ENCODE measurements at places on chromosomes 11 and 22. TPM values are rescaled to one million over a fixed set of nuclear protein-coding genes. Genes with fewer than 3 reads are reported as not detected.

DNA sequence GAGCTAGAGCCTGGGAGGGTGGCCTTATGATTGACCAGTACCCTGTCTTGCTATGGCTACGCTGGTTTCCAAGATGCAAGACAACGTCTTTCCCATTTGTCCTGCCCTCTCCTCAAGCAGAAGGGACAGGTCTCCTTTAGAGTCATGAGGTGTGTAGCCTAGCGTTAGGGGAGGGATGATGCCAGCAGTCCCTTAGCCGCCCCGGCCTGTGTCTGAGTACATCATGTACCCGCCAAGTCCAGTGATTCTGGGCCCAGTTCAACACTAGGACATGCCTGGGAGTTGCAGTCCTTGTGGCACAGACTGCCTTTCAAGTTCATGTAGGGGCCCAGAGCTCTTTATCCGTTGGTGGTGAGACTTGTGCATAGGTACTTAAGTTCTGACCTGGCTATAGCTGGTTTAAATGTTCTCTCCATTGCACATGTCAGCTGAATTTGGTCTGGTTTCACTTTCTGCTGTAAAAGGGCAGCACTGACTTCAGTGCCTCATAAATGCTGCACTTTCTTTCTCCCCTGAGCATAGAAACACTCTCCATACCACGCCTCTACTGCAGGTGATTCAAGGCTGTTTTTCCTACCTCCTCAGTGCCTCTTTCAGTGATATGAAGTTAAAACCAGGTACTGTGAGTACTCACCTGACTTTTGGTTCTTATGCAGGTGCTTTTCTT is 151.1 kb downstream of the METTL15 start:
- no peaks in the 10 kb centered on the region for H3K27me3 ChIP-seq
- H3K27ac ChIP-seq = no peak overlapping the region
- DNase-seq = no peak

DNA sequence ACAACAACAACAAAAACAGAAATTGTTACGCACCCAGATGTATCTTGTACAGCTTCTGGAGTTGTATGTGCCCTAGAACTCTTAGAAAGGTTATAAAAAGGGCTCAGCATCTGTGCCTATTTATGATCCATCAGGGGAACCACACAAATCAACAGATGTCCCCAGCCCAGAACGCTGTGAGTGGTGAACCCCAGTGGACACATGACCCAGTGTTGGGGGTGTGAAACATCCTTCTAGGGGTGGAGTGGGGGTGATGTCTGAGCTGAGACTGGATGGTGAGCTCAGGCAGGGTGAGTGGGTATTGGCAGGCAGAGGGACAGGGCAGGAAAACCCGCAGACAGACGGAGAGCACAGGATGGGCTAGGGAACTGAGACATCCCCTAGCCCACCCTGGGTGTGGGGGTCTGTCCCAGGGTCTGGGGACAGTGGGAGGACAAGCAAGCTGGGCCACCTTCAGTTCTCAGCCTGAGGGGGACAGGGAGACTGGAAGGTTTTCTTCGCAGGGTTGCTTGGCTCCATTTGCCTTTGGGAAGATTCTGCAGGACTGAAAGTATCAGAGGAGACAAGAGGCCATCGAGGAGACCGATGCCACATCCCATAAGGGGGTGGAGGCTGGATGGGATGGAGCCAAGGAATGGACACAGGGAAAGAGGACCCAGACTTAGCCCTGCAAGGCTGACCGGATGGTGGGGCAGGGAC is 5.8 kb upstream of the EMID1 start:
- no peak for DNase-seq
- H3K4me1 ChIP-seq = no peaks in the 10 kb centered on the region
- no peak overlapping the region for H3K27ac ChIP-seq
- no peak overlapping the region for H3K4me3 ChIP-seq
- H3K27me3 ChIP-seq = no peaks in the 10 kb centered on the region

Gene PKP3
- total RNA-seq = 1.6 TPM

DNA sequence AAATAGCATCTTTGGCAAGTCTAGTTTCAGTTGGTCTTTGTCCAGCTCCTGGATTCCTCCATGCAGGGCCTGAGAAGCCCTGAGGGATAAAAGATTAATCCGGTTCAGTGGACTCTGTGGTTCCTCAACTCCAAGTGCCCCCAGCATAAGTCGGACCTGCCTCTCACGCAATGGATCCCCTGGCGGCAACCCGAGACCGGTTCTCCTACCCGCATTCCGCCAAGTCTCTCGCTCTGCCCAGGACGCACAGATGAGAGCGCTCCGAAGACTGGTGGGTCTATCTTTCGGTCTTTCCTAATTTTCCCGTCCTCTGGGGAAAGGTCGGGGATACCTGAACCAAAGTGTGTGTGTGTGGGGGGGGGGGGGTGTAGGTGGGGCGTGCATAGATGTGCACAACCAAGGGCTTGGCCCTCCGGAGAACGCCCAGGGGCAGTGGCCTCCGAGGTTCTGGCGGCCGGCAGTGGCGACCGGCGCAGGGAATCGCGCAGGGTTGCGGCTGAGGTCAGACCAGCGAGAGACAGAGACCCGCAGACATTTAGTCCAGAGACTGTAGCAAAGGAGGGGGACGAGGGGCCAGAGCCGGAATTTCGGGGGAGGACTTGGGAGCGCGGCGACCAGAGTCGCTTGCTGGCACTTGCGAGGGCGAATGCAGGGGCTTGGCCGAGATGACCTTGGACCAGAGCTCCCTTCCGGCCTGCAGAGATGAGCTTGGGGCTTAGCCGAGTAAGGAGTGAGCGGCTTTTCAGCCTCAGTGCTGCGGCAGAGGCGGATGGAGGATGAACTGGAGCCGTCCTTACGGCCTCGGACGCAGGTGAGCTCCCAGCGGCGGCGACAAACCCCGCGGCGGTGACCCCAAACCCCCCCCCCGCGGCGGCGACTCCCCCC is 712 bp upstream of the SLC2A11 start:
- DNase-seq = peak; percentile 62
- peak overlapping the region; percentile 91 for H3K27ac ChIP-seq

GRCh38 chr11:69915501-69916250 is 96.5 kb upstream of the FGF3 start:
- no peak overlapping the region for H3K4me3 ChIP-seq
- H3K4me1 ChIP-seq = peaks cover 15% of the 10 kb centered on the region
- peak; percentile 89 for DNase-seq
- no peaks in the 10 kb centered on the region for H3K36me3 ChIP-seq

DNA sequence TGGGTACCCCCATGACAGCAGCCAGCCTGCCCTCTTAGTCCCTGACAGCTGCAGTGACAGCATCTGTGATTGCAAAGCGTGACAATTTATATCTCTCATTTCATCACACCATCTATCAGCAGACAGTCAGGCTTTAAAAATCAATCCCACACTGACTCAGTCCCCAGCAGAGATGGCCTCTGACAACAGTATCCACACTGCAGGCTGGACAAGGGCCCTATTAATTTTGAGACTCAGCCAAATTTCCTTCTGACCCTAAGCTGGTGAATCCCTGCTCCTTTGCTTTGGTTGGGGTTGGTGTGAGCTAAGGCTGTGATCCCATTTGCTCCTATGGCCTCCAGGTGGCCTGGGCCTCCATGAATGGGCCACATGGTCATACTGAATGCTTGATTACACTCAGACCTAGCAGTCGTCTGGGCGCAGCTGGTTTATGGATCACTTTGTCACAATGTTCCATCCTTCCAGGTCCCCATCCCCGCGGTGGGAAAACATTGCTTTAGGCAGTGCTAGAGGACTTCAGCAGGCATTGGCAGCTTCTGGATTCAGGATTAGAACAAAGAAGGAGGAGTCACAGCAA is 68.2 kb upstream of the B3GAT1 start:
- H3K4me3 ChIP-seq = no peak overlapping the region
- no peak overlapping the region for H3K27ac ChIP-seq
- H3K36me3 ChIP-seq = no peaks in the 10 kb centered on the region
- H3K27me3 ChIP-seq = no peaks in the 10 kb centered on the region

DNA sequence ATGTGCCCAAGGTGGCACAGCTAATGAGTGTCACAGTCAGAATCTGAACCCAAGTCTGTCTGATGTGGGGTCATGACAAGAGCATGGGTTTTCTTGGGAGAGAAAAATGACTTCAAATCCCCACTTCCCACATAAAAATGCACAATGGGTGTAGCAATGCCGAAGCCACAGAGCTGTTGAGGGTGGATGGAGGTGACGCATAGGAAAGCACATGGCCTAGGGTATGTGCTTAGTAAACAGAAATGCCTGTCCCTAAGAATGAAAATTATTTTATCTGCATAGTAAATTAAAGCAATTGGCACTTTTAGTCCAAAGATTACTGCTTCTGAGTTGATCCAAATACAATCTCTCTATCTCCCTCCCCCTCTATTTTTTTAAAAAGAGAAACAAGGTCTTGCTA is 10.9 kb downstream of the MICAL3 start:
- no peak for DNase-seq
- H3K27me3 ChIP-seq = no peaks in the 10 kb centered on the region
- no peak overlapping the region for H3K27ac ChIP-seq
- H3K4me1 ChIP-seq = no peaks in the 10 kb centered on the region
- H3K36me3 ChIP-seq = no peaks in the 10 kb centered on the region
- H3K4me3 ChIP-seq = no peak overlapping the region

GRCh38 chr11:59415111-59415510 is 11.1 kb downstream of the OR5A2 start:
- H3K4me1 ChIP-seq = no peaks in the 10 kb centered on the region
- DNase-seq = no peak
- no peak overlapping the region for H3K4me3 ChIP-seq
- no peak overlapping the region for H3K27ac ChIP-seq
- no peaks in the 10 kb centered on the region for H3K36me3 ChIP-seq

- no peak overlapping the region for H3K4me3 ChIP-seq
- no peaks in the 10 kb centered on the region for H3K27me3 ChIP-seq
- DNase-seq = no peak
- H3K4me1 ChIP-seq = peaks cover 12% of the 10 kb centered on the region
Observed at GRCh38 chr11:65710421-65710820, 1.6 kb upstream of the KAT5 start.

GRCh38 chr11:17978553-17979287 is 34.1 kb downstream of the SERGEF start:
- no peak overlapping the region for H3K4me3 ChIP-seq
- no peaks in the 10 kb centered on the region for H3K4me1 ChIP-seq
- no peaks in the 10 kb centered on the region for H3K27me3 ChIP-seq
- no peak overlapping the region for H3K27ac ChIP-seq
- H3K36me3 ChIP-seq = no peaks in the 10 kb centered on the region

GRCh38 chr22:22901578-22902218 is 14.1 kb downstream of the IGLL5 start:
- no peaks in the 10 kb centered on the region for H3K36me3 ChIP-seq
- no peak overlapping the region for H3K27ac ChIP-seq
- no peak overlapping the region for H3K4me3 ChIP-seq
- DNase-seq = no peak
- no peaks in the 10 kb centered on the region for H3K27me3 ChIP-seq
- H3K4me1 ChIP-seq = peaks cover 3% of the 10 kb centered on the region

- DNase-seq = no peak
- no peak overlapping the region for H3K4me3 ChIP-seq
- no peak overlapping the region for H3K27ac ChIP-seq
- no peaks in the 10 kb centered on the region for H3K27me3 ChIP-seq
- H3K4me1 ChIP-seq = no peaks in the 10 kb centered on the region
- no peaks in the 10 kb centered on the region for H3K36me3 ChIP-seq
Observed at GRCh38 chr22:17334059-17334458, 35.2 kb upstream of the CECR2 start.

DNA sequence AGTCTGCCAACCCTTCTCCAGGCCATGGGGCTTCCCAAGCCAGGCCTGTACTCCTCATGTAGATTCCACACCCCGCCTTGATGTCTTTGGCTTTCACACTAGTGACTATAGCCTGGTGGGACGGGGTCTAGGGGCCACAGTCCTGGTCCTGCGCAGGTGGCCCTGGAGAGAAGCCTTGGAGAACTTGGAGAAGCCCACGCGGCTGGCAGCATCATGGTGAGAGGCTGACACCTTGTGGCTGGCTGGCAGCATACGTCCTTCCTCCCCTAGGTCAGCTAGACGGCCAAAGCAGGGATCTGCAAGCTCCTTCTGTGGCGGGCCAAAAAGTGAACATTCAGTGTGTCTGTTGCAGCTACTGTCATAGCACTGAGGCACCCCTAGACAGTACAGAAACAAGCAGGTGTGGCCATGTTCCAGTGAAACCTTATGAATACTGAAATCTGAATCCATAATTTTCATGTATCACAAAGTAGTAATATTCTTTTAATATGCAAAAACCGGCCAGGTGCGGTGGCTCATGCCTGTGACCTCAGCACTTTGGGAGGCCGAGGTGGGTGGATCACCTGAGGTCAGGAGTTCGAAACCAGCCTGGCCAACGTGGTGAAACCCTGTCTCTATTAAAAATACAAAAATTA is 42.0 kb downstream of the FAM83F start:
- no peak overlapping the region for H3K4me3 ChIP-seq
- peak; percentile 75 for DNase-seq
- no peaks in the 10 kb centered on the region for H3K36me3 ChIP-seq
- H3K27me3 ChIP-seq = no peaks in the 10 kb centered on the region
- H3K27ac ChIP-seq = no peak overlapping the region
- peaks cover 25% of the 10 kb centered on the region for H3K4me1 ChIP-seq

GRCh38 chr11:63670433-63671321 is 499 bp downstream of the ATL3 start:
- peak overlapping the region; percentile 94 for H3K4me3 ChIP-seq
- peaks cover 16% of the 10 kb centered on the region for H3K4me1 ChIP-seq
- no peaks in the 10 kb centered on the region for H3K27me3 ChIP-seq
- no peaks in the 10 kb centered on the region for H3K36me3 ChIP-seq
- H3K27ac ChIP-seq = peak overlapping the region; percentile 99
- DNase-seq = peak; percentile 62

DNA sequence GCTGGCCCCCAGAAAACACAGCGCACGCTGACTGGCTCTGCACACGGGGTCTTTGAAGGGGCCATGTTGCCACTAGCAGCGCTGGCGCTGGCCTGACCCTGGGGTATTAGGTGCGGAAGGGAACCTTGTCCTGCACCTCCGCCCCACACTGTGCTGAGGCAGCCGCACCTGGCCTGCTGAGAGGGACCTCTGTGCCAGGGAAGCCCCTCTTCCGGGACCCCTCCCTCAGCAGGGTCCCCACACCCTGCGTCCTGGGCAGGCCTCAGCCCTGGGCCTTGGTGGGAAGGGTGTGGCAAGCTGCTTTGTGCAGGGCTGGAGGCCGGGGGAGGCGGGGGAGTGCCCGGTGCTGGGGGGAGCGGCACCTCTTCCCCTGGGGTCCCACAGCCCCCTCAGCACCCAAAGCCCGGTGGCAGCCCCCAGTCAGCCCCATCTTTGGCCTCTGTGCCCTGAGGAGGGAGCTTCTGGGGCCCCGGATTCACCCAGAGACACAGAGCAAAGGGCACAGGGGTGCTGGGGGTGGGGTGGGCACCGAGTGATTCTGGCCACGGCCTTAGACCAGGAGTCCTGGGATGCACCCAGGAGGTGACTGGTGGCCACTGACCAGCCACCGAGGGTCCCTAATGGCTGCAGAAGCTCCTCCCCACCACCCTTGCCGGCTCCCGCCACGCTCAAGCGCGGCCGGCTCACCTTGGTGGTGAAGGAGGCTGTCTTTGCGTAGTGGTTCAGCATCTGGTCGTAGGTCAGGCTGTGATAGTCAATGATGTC is 11.4 kb downstream of the TTLL8 start:
- H3K36me3 ChIP-seq = no peaks in the 10 kb centered on the region
- no peaks in the 10 kb centered on the region for H3K4me1 ChIP-seq
- no peak for DNase-seq
- no peaks in the 10 kb centered on the region for H3K27me3 ChIP-seq

- peak; percentile 30 for DNase-seq
- no peaks in the 10 kb centered on the region for H3K36me3 ChIP-seq
- no peak overlapping the region for H3K27ac ChIP-seq
Observed at GRCh38 chr11:116078101-116078591, 573.9 kb upstream of the CADM1 start.

- H3K27me3 ChIP-seq = no peaks in the 10 kb centered on the region
- no peak overlapping the region for H3K27ac ChIP-seq
- H3K4me1 ChIP-seq = no peaks in the 10 kb centered on the region
- DNase-seq = no peak
- H3K4me3 ChIP-seq = no peak overlapping the region
Observed at GRCh38 chr11:97092823-97093222, 703.0 kb downstream of the JRKL start.
